Heart left ventricle (tissue), 16 donors: ENCODE measurements at places on chromosomes 11 and 22. TPM values are rescaled to one million over a fixed set of nuclear protein-coding genes. Genes with fewer than 3 reads are reported as not detected.
A peak's percentile ranks its signal among the peaks of the same experiment; 100 is the strongest.

The CD6 gene
- 2.1 TPM for total RNA-seq

The ACTN3 gene
- not detected for total RNA-seq

- peak; percentile 87 for DNase-seq
These were observed 53.1 kb downstream of the CNTF start for GRCh38 chr11:58675334-58676155.

- no peak for DNase-seq
These were observed 19.7 kb upstream of the ALG8 start for GRCh38 chr11:78158987-78159652.

The PANX2 gene
- total RNA-seq = 0.56 TPM

The OR2AT4 gene
- not detected for total RNA-seq

DNA sequence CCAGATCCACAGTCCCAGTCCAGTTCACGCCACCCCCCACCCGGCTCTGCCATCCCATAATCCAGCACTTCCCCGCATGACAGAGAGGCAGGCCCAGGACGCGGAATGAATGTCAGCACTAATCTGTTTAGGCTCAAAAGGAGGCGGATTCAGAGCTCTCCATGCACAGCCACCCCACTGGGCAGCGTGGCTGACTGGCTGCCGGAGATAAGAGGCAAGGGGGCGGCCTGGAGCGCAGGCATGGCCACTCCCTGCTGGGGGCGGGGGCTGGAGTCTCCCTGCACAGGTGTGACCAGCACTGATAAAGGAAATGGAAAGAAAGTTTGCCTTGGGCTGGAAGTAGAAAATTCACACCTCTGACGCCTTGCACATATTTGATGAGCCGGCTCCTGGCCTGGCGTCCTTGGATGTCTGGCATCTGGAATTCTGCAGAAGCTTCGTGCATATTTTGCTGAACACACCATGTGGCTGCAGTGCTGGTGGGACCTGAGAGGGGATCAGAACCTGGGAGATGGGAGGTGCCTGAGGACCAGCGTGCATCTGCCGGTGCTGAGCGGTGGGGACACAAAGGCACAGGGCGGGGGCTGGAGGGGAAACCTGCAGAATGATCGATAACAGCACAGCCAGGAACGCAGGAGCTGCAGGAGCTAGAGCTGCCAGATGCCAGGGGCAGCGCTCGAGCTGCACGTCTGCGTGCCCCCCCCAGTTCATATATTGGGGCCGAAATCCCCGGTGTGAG is 344.4 kb downstream of the CTTN start:
- no peak for DNase-seq

GRCh38 chr22:39429916-39430575 is 26.8 kb upstream of the MGAT3 start:
- no peak for DNase-seq

DNA sequence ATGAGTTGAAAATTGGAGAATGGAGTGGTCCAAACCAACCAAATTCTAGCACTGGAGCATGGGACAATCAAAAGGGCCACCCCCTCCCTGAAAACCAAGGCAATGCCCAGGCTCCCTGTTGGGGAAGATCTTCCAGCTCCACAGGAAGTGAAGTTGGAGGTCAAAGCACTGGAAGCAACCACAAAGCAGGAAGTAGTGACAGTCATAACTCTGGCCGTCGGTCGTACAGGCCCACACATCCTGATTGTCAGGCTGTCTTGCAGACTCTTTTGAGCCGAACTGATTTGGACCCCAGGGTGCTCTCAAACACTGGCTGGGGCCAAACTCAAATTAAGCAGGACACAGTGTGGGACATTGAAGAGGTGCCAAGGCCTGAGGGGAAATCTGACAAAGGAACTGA is 80.5 kb upstream of the ADSL start:
- DNase-seq = no peak

DNA sequence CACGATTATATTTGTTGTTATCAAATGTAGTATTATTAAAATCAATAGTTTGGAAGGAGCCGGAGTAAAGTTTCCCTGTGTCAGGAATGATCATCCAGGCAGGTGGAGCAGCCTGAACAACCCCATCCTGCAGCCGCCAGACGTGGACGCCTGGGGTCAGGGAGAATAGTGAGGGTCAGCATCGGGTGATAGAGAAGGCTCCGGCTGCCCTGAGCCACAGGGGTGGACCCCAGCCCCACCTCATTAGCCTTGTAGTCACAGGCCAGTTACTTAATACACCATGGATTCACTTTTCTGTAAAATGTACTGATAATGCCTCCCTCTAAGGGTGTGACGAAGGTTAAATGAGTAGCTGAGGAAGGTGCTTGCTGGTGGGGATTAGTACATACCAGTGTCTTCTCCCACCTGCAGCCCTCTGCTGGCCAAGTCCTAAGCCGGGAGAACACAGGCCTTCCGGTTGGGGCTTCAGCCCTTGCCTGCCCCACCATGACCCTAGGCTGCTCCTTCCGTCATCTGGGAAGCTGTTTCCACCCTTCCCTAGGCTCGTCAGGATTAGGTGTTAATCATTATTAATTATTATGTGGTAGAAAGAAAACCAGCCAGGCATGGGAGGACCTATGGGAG is 14.9 kb downstream of the TMEM121B start:
- DNase-seq = no peak

The TSPAN18 gene
- total RNA-seq = 123 TPM

GRCh38 chr22:48783821-48784266 is 1043.8 kb downstream of the BRD1 start:
- no peak for DNase-seq

DNA sequence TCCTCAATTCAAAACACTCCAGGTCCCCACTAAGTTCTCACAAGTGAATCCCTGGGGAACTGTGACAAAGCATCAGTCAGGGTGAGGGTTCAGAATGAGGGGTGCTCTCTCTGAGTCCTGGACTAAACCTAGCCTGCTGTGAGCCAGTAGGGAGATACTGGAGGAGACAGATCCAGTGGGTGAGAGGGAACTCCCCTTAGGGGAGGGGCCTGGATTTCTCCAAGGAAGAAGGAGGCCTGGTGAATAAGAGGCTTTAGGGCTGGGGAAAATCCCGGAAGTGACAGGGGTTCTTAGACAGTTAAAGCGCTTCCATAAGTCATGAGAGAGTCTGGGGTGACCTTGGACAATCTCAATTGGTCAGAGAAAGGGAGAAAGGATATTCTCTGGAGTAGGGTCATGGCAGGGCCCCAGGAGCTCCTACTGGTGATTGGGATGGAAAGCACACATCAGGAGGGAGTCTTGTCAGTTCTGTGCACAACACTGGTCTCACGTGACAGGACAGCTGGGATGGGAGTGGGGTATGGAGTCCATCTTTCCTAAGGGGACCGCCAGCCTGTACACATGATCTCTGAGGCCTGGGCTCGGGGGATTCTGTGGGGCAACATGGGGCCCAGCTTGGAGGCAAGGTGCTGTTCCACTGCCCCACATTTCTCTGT is 1.5 kb downstream of the TBC1D10A start:
- no peak for DNase-seq

GRCh38 chr11:118155776-118156530 is 3.3 kb upstream of the SCN4B start:
- DNase-seq = no peak

DNA sequence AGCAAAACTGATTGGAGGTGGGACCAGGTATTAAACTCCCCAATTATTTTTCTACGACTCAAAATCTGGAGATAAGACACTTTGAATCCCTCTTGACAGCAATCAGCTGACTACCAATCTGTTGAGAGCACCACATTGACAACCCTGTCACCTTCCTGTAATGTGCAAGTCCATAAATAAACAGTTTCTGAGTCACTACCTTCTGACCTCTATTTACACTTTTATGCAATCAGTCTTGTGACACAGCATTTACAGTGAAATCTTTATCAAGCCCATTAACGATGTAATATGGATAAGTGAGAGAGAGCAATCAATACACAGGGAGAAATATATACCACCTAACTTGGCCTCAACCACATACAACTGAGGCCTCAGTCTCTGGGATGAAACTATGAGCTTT is 283.7 kb upstream of the ANO5 start:
- DNase-seq = no peak

DNA sequence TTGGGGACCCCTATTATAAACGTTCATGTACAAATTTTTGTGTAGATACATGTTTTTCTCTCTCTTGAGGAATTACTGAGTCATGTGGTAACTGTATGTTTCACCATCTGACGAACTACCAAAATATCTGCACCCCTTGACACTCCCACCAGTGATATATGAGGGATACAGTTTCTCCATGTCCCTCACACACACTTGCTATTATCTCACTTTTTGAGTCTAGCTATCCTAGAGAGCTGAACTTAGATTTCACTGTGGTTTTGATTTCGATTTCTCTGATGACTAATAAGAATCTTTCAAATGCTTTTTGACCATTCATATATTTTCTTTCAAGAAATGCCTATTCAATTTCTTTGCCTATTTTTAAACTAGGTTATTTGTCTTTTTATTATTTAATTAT is 200.2 kb downstream of the PGR start:
- no peak for DNase-seq

The JOSD1 gene
- total RNA-seq = 19.2 TPM

DNA sequence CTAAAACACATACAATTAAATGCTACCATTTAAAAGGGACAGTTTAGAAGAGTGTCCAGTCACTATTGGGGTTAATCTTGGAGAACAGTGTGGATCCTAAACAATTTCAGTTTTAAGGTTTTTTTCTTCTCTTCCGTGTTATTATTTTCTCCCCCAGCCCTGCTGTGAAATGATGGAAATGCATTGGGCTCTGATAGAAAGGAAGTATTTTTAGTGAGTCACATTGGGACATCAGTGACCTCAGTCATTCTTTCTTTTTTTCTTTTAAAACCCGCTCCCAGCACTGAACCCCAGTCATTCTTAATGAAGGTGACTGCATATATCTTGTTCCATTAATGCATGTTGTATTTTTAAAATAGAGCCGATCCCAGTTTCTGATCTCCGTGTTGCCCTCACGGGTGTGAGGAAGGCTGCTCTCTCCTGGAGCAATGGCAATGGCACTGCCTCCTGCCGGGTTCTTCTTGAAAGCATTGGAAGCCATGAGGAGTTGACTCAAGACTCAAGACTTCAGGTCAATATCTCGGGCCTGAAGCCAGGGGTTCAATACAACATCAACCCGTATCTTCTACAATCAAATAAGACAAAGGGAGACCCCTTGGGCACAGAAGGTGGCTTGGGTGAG is 93.2 kb upstream of the OR4B1 start:
- no peak for DNase-seq

GRCh38 chr22:31753005-31753633 is 700 bp upstream of the DEPDC5 start:
- DNase-seq = peak; percentile 50

The TRAPPC4 gene
- total RNA-seq = 35.2 TPM

The RASGRP2 gene
- total RNA-seq = 29.8 TPM

DNA sequence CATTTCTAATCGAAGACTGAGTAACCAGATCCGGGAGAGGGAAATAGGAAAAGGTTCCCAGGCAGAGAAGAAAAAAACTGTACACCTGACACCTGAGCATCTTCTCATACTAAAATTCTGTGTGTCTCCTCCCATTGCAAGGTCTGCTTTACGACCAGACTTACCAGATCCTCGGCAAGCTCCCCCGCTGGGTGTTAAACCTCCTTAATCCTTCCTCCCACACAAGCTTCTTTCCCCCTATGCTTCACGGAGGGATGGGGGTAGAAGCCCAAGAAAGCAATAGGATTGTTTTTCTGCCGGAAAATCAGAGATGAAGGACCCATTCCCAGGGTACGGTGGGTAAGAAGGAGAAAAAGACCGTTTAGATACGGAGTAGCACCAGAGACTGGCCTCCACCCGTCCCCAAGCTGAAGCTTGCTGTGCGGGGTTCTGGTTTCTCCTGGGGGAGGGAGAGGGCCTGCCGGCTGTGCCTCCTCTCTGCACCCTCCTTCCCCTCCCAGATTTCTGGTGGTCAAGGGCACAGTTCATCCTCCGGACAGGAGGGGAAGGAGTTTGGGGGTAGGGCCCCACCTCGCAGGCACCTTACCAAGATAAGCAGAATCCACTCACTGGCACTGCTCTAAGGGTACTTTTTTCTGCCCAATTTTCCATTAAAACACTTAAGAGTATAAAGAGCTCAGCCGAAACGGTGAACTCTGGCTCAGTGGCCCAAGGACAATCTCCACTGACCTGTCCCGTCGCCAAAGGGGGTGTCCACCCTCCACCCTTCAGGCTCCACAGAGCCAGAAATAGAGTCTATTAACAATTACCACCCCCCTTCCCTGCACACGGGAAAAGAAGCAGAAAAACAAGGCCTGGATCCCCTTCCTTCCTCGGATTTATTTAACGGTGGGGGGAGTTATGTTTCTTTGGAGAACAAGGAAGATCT is 1.2 kb downstream of the TOB2 start:
- DNase-seq = peak; percentile 49

The C1QTNF4 gene
- 0.42 TPM for total RNA-seq

- peak; percentile 90 for DNase-seq
These were observed at the start of the genes NLRP14 and ZNF214 for GRCh38 chr11:7020183-7020917. Gene NLRP14, plus strand, starts transcription at chr11:7020479. Its CDS starts 18,108 bp downstream, at chr11:7038587. Gene ZNF214, minus strand, starts transcription at chr11:7020346. Its CDS starts 17,511 bp downstream, at chr11:7002835.

The NRIP3 gene
- total RNA-seq = 1.9 TPM

- no peak for DNase-seq
These were observed 93.7 kb upstream of the SPON1 start for GRCh38 chr11:13868710-13869397.

The XNDC1N gene
- 2.1 TPM for total RNA-seq

DNA sequence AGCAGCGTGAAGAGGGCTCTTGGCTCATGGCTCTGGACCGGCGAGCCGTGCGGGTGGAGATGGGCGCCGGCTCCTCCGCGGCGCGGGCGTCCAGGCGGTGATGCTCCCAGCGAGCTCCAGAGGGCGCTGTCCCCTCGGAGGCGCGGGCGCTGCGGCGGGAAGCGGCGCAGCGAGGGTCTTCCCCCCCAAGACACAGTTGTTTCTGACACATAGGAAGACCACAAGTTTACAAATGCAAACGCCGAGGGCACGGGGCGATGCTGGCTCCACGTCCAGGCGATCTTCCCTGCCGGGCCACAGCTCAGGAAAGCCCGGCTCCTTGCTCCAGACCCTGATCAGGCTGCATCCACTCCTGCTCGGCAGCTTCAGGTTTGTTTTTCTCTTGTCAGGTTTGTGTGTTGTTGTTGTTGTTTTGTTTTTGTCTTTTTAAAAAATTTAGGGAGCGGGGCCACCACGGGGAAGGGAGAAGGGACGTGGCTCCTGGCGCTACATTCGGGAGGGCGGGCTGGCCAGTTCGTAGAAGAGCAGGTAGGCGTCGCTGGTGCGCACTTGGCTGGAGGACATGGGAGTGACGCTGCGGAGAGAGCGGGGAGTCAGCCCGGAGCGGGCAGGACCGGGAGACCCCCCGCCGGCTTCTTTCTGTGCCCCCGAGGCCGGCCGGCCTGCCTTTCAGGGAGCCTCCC is 10.0 kb upstream of the MFRP start:
- DNase-seq = peak; percentile 85

The P2RX6 gene
- total RNA-seq = 3.4 TPM
